ENCODE measurements at places on chromosomes 7 and 10. TPM values are rescaled to one million over a fixed set of nuclear protein-coding genes. Genes with fewer than 3 reads are reported as not detected.
A peak's percentile ranks its signal among the peaks of the same experiment; 100 is the strongest.

The CCDC146 gene
- 2.1 TPM for total RNA-seq

- no peak for DNase-seq
Measured at GRCh38 chr7:156667110-156667426, 26.5 kb downstream of the RNF32 start.

DNA sequence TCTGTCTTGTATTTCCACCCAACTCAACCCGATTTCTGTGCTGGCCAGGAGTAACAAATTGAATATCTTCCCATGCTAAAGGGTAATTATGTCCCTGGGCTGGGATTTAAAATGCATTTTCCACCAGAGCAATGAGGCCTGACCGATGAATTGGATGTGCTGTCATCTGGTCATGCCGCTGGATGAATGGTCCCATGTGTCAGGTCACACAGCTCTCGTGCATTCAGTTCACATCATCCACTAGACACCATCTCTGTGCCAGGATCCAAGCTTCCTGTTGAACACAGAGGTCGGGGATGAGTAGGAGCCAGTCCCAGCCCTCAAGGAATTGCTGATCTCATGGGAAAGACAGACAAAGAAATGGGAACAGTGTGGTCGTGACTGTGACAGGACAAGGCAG is 200.8 kb downstream of the ADRA2A start:
- no peak for DNase-seq

DNA sequence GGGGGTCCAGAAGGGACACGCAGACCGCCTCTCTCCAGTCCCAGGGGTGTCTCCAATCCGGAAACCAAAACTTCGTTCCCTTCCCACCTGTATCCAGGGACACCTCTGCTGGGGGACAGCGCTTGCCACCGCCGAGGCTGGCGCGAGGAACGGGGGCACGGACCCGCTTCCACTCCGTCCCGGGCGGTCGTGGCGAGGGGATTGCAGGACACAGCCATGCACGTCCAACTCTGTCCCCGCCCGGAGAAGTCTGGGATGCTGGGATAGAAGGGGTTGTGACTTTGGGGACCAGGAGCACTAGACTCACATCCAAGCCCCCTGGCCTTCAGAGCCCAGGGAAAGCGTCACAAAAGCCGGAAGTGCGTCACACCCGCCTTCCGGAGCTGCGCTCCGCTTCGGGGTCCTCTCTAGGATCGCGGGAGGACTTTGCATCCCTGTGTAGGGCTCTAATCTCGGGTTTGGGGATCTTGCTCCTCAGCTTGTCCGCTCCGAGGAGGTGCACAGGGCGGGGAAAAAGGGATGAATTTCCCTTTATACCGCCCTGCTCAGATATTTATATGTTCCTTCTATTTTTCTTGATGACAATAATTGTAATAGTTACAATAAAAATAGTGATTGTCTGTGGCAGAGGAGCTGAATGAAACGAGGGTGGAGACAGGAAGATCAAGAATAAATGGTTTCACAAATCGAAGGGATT is at the start of gene FAM200A:
Gene FAM200A (minus strand): TSS at position 348 of the 697 bp plus-strand sequence. CDS start 3,707 bp downstream, outside the sequence.
- DNase-seq: peak; percentile 79

DNA sequence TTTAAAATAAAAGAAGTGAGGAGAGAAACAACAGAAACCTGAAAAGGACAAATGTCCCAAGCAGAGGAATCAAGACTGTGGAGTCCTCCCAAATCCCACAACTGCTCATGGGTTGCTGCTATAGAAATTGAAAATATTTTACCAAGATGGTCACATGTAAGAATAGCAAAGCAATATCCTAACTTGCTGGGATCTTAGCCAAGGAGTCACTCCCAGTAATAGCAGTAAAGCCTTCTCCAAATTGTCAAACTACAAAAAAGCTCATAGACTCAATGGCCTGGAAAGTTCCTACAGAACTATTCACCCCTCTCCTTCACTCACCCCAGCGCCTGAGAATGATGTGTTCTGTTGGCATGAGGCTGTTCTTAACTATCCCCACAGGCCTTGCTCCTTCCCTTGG is 186.5 kb downstream of the ELMO1 start:
- DNase-seq: no peak

DNA sequence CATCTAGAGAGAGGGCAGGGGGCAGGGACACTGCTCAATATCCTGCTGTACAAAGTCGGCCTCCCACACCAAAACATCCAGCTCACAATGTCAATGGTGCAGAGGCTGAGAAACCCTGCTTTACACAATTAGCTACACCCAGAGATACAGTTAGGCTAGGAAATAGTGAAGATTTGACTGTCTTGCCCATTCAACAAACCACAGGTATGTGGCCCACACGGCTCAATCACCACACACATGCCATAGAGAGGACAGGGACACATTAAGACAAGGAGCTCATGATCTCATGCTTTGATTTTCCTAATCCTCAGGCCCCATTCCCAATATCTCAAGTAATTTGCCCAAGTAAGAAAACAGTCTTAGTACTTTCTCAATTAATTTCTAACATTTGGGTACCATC is 110.4 kb downstream of the OSBPL3 start:
- DNase-seq: no peak

- DNase-seq: no peak
Measured at GRCh38 chr10:86647773-86648703, 6.3 kb upstream of the OPN4 start.

- peak; percentile 90 for DNase-seq
Measured at GRCh38 chr10:17835688-17836087, 26.5 kb downstream of the MRC1 start.

DNA sequence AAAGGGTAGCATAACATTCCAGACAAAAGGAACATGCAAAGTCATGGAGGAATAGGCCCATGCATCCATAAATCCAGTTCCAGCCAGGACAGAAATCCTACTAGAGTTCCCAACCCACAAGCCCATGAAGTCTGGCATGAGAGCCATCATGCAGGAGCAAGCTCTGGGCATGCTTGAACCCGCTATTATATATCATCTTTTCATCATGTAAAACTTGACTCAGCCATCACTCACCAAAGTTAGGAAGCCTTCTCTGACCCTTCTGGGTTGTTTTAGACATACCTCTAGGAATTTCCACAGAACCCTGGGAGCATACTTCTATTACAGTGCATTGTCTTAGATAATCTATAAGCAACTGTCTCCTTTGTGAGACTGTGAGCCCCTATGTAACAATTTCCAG is 293.0 kb upstream of the NPSR1 start:
- peak; percentile 95 for DNase-seq

DNA sequence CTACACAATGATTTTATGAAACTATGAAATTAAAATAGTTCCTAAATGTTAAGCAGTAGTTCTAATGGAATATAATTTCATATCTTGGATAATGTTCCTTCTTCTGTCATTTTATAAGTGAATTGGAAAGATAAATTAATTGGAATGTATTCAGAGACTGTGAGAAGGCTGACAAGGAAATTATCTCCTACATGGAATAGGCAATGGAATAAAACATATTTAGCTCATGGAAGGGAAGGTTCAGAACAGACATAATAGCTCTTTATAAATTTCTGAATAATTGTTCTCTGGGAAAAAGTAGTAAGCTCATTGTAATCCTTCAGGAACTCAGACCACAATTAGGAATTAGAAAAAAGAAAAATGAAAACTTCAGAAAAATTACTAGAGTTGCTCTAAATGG is 1172.3 kb upstream of the SORCS1 start:
- DNase-seq: no peak

DNA sequence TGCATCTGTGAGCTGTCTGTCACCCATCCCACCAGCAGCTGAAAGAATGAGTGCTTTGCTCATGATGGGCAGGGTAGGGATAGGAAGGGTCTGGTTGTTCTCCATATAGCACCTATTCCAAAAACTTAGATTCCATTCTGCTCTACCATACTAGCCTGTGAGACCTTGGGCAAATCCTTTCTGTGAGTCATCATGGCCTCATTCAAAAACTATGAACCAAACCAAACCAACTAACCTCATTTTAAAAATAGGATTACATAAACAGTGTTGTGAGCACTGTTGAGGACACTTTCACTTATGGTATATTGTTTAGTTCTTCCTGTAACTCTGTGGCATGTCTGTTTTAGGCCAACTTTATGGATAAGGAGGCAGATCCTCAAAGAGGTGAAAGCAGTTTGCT is 30.9 kb upstream of the STEAP4 start:
- DNase-seq: peak; percentile 85

- no peak for DNase-seq
Measured at GRCh38 chr10:132320654-132321469, 11.1 kb upstream of the LRRC27 start.

All from bronchial epithelial cell (primary cell).